Activated naive CD4-positive, alpha-beta T cell treated with anti-CD3 and anti-CD28 coated beads, Interleukin-2, amount 10 ng/mL, durations not matched to agents 7 days and 5 days (primary cell): ENCODE measurements at places on chromosomes 16 and 17.

DNA sequence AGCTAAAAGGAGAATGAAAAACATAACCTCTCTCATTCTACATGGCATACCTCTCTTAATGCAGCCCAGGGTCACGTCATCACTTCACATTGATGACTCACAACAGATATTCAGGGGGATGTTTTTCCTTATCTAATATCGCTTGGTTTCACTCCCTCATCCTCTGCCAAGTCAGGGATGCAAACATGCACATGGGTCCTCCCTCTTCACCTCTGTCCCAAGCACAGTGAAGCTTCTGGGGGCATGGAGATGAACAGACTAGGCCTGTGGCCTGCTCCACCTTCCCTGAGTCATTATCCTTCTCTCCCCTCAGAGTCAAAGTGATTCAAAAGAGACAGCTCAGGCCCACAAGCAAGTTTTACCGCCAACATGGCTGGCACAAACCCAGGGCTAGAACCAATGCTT lies 2.3 kb upstream of the MT2A start:
- no peak for DNase-seq

DNA sequence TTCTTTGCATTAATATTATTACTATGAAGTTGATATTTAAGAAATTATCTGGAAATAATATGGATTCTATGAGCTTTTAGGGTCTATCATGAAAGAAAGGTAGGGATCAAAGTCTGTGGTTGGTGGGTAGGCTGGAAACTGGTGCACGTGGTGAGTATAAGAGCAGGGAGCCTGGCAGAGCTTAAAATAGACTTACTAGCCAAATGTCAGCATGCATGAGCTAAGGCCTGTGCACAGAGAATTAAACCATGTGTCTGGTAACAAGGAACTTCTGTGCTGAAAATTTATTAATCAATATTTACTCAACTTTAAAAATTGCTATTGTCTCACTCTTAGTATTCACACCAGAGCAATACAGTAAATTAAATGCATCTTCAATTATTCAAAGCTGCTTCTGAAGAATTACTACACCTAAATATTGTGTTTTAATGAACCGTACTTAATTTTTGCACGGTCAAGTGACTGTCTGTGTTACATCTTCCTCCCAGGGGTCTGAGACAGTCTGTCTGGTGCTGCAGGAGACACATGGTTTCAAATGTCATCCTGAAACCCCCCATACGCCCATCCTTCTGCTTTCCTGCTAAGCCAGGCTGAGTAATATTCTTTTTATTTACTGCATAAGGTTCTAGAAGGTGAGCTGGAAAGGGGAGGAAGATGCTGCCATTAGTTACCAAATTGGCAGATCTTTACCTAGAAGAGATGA lies 161.0 kb upstream of the NLRP1 start:
- DNase-seq, result no peak

DNA sequence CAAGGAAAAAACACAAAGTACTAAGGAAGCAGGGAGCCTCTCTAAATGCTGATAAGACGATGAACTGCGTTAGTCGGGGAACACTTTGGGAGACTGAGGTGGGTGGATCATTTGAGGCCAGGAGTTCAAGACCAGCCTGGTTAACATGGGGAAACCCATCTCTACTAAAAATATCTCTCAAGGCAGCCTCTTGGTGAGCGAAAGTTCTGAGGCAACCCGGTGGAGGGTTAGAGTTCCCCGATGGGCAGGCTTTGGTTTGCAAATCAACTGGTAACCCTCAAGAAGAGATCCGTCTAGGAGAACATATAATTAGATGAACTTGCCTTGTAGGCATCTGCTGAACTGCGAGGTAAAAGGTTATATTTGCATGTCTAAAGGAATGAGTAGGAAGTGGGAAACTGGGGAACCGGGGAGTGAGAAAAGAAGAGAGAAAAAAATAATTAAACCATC lies 44.6 kb downstream of the WSB1 start:
- DNase-seq, result no peak

GRCh38 chr17:75604034-75604695 lies 16.6 kb downstream of the MYO15B start:
- no peak for DNase-seq
